ENCODE measurements at places on chromosomes 13 and 19. TPM values are rescaled to one million over a fixed set of nuclear protein-coding genes. Genes with fewer than 3 reads are reported as not detected.

The MEDAG gene
- total RNA-seq = 21.0 TPM

The CCDC159 gene
- total RNA-seq = 4.3 TPM

The HSD17B14 gene
- total RNA-seq = 0.84 TPM

The NLRP9 gene
- total RNA-seq = not detected

The FUT1 gene
- total RNA-seq = 0.78 TPM

The FAM216B gene
- not detected for total RNA-seq

The C1QTNF9 gene
- total RNA-seq = not detected

The TEX101 gene
- total RNA-seq = not detected

The ZNF135 gene
- 0.88 TPM for total RNA-seq

The RYR1 gene
- total RNA-seq = under 0.01 TPM

The KIR2DL3 gene
- not detected for total RNA-seq

The SH2D3A gene
- not detected for total RNA-seq

The LMTK3 gene
- not detected for total RNA-seq

The IRGC gene
- not detected for total RNA-seq

The YJEFN3 gene
- total RNA-seq = not detected

The MYBPC2 gene
- total RNA-seq = 0.10 TPM

The PLIN4 gene
- not detected for total RNA-seq

The KLK13 gene
- not detected for total RNA-seq

The ADAMTSL5 gene
- total RNA-seq = 3.8 TPM

The CD209 gene
- not detected for total RNA-seq

The CYP4F8 gene
- not detected for total RNA-seq

The CRB3 gene
- total RNA-seq = not detected

The CERS1 gene
- total RNA-seq = 1.4 TPM

The TRPC4 gene
- 1.6 TPM for total RNA-seq

The ADPRHL1 gene
- total RNA-seq = 0.29 TPM

The VAV1 gene
- 0.12 TPM for total RNA-seq

The IGFL1 gene
- total RNA-seq = not detected

The PRR36 gene
- total RNA-seq = not detected

The LCP1 gene
- total RNA-seq = 65.9 TPM

The OLFM4 gene
- total RNA-seq = not detected

The TTC9B gene
- total RNA-seq = not detected

The ZNF83 gene
- total RNA-seq = 43.1 TPM

The THOP1 gene
- 117 TPM for total RNA-seq

The ARL11 gene
- not detected for total RNA-seq

The CGB8 gene
- total RNA-seq = not detected

The CAPN12 gene
- not detected for total RNA-seq

The GNA15 gene
- total RNA-seq = 42.2 TPM

The CEACAM4 gene
- not detected for total RNA-seq

The TBXA2R gene
- 4.3 TPM for total RNA-seq

The NALCN gene
- 2.9 TPM for total RNA-seq

The SCN1B gene
- 8.4 TPM for total RNA-seq

The FCER2 gene
- not detected for total RNA-seq

The PLVAP gene
- total RNA-seq = not detected

The B3GNT8 gene
- not detected for total RNA-seq

The ZNF345 gene
- 3.2 TPM for total RNA-seq

The FAAP24 gene
- total RNA-seq = 21.5 TPM

The ZNF333 gene
- total RNA-seq = 10.4 TPM

The JSRP1 gene
- total RNA-seq = not detected

The CDX2 gene
- total RNA-seq = not detected

The CHAMP1 gene
- total RNA-seq = 8.6 TPM
